ENCODE measurements at places on chromosomes 3 and 15.

DNA sequence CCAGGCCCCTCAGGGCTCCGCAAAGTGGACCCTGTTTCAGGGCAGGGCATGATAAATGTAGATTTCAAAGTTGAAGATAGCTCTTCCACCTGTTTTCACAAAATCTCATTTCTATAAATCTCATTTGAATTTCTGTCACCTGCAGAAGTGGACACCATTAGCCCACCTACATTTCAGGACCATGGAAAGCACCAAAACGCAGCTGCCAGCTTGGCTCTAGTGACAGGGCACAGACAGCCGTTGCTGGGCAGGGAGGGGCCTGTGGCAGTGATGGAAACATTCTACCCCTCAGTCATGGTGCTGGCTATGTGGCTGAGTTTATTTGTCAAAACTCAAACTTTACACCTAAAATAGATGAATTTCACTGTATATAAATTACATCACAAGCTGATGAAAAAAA lies 40.4 kb downstream of the PRR23E start:
- no peak for DNase-seq

DNA sequence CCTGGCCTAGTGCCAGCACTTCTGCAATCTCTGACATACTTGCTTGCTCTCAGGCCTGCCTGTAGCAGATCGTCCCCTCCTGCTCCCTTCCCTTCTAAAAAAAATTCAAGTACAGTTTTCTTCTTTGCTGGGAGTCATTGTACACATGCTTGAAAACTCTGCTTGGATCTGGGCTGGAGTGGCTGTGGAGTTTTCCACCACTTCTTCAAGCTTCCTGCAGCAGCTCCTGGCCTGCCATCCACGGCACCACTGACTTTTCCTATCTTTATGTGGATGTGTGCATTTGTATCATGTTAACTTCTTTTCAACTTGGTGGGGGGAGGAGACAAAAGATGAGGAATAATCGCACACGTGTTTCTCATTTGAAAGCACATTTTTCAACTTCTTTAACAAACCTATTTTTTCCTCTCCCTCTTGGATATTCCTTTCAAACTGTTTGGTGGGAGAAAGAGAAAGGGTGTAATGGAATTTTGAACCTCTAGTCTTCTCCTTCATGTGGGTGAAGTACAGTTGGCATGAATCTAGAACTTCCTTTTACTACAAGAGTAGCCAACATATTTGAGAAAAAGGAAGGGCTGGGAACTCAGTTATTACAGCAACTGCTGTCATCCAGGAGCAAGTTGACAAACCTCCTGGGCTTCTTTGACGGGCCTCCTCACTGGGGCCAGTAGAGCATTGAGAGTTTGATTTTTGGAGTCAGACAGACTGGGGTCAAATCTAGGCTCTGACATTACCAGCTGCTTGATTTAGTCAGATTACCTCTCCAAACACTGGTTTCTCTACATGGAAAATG lies 61.2 kb upstream of the LRTM1 start:
- DNase-seq: no peak

- DNase-seq: no peak
Measured at GRCh38 chr15:96422125-96422524, 91.6 kb downstream of the NR2F2 start.

DNA sequence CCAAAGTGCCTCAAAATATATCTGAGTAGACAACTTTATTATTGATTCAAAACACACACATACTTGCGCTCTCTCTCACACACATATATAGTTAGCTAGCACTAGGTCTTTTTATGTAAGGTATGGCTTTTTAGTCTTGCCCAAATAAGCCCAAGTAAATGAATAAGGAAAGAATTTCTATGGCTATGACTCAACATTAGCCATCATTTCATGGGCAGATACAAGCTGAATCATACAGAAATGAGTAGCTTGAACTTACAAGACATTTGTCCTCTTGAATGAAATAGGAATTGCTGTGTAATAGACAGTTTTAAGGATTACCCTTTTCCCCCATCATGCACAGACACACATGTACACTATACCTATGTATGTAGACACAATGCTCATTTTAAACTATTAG lies 4.9 kb downstream of the CADPS start:
- no peak for DNase-seq

DNA sequence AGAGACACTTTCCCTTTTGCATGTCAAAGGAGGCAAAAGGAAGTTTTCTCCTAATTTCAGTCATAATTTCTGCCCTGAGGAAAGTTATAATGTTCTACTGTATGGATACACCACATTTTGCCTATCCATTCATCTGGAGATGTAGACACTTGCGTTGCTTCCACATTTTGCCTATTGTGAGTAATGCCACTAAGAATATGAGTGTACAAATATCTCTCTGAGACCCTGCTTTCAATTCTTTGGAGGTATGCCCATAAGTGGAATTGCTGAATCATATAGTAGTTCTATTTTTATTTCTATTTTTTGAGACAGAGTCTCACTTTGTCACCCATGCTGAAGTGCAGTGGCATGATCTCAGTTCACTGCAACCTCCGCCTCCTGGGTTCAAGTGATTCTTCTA lies 3.6 kb upstream of the CD276 start:
- no peak for DNase-seq

DNA sequence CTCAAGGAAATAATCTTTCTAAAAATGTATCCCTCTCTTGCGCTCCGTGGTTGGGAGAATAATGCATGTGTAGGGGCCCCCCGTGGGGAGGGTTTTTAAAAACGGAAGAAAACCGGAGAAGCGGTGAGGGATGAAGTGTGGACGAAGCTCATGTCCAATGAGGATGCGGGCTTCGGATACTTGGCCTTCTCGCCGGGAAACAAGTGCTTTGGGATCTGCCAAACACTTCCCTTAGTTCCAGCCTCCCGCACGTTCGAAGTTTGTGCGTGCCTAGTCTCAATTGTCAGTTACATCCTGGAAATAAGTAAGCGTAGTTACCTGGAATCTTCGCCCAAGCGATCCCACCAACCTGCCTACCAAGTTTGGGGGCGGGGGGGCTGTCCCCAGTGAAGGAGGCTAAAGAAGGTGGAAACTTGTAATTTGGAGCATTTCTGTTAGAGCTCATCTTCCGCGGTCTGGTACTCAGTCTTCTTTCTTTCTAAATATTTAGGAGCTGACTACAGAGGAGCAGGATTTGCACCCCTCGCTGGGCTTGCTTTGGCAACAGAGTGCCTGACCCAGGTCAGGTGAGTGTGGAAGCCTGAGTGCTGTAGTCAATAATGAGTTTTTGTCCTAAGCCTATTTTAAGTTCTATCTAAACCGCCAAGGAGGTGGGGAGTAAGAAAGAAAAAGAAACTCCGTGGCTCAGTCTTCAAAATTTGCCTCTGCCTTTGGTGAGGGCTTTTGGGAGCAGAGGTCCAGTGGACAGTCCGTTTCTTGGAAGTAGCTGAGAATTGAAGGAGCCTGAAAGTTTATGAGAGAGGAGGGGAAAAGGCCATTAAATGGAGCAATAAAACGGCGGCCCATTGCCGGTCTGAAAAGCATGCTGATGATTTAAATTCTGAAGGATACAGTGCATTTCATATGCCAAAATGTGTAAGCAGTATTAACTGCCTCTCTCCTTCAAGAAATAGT lies 1.1 kb downstream of the ITPR1 start:
- DNase-seq: no peak

DNA sequence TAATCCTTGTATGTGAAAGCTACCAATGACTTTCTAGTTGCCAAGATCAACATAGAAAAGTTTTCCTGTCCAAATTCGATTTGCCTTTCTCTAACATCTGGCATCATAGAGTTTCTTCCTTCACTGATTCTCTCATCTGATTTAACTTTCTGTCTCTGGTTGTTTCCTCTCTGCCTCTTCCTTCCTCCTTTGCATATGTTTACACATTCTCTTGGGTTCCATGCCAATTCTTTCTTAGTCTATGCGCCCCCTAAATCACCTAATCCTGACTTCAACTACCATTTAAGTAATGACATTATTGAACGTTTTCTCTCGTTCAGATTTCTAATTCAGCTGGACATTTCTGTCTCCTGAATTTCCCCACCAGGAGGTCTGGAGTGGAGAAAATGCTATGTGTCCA lies 561.9 kb upstream of the TGFBR2 start:
- DNase-seq: no peak

DNA sequence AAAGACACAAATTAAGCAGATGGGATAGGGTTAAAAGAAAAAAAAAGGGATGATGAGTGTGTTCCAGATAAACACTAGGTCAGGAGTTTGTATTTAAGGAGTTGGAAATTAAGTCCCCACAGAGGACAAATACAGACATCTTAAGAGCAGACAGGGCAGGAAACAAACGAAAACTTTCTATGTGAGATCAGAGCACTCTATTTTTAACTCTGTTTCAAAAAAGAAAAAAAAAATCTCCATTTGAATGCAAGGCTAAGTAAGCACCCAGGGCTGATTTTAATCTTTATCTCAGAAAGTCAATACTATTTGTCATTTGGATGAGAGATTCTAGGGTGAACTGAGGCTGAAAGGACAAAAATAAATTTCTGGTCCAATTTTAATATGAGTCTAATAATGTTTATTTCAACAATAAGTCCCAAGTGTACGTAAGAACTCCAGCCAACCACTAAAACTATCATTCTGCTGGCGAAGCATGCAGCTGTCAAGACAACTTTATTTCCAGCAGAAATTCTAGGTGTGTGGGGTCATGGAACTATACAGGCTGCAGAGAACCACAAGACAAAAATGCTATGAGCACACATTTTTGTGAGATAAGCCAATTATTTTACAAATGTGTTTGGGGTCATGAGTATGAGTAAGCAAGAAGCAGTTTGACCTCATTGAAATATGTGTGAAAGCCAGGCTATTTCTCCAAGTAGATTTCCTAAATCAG lies 186.1 kb downstream of the FMN1 start:
- DNase-seq: no peak

DNA sequence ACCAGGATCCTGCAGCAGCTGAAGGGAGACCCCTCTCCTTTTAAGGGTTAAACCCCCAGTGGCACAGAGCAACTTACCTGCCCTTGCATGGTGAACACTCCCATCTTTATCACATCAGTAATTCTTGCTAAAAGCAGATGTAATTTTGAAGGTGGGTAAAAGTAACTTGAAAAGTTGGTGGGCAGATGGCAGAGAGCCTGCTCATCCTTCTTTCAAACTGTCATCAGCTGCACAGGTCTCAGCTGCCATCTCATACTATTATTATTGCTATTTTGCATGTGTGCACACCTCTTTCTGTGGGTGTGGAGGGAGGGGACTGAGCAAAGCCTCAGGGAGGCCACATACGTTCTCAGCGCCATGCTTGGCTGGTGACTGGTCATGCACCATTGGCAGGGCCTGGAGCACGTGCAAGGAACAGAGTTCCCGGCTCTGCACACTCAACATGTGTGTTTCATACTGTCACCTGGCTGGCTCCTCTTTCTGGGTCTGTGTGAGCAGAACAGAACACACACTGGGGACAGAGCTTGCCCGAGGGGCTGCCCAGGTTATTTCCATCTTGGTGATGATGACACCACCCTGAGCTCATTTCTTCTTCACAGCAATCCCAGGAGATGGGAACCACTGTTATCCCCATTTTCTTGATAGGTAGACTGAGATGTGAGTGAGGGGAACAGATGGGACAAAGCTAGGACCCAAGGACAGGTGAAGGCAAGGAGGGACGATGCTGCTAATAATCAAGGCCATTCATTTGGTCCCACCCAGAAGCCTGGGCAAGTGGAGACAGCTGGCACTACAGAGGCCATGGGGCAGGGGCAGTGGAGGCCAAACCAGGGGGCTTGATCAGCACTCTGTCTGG lies 95.8 kb upstream of the KLF13 start:
- no peak for DNase-seq

DNA sequence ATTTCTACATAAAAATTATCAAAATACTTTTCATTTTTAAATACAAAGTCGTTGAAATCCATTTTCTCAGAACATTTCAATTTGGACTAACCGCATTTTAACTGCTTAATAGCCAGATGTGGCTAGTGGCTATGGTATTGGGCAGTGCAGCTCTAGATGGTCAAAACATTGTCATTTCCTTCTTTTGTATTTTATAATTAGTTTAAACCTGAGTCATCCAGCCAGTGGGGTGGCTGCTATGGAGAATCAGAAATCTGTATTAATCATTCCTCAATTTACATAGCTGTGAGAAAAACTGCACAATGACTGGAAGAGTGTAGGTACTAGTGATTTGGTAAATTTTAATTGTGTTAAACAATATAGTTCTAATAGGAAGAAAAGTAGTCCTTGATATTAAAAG lies 245.3 kb downstream of the PDZRN3 start:
- no peak for DNase-seq

- no peak for DNase-seq
Measured at GRCh38 chr3:142021127-142021526, 128.2 kb downstream of the TFDP2 start.

GRCh38 chr3:11698326-11699082 lies 54.8 kb upstream of the VGLL4 start:
- DNase-seq: no peak

GRCh38 chr15:84892786-84893307 lies 8.4 kb downstream of the SLC28A1 start:
- no peak for DNase-seq

- DNase-seq: no peak
Measured at GRCh38 chr3:49339581-49339940, 292 bp downstream of the USP4 start.

DNA sequence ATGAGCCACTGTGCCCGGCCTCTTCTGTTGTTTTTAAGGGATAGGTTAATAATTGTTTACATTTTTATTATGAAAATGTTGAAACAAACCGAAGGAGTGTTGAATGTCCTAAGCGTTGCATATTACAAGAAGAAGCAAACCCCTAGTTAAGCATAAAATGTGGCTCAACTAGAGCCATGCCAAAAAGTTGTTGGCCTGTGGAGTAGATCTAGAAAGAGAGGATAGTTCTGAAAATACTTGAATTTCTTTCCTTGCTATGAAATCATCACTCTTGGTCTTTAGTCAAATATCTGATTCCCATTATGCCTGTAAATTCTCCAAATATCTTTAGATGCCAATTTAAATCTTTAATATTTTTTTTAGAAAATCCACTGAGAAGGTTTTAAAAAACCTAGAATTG lies 12.8 kb downstream of the RBP2 start:
- no peak for DNase-seq

- DNase-seq: peak; percentile 18
Measured at GRCh38 chr3:170414202-170414663, 4.4 kb upstream of the CLDN11 start.

GRCh38 chr3:105923140-105923539 lies 54.3 kb upstream of the CBLB start:
- no peak for DNase-seq

DNA sequence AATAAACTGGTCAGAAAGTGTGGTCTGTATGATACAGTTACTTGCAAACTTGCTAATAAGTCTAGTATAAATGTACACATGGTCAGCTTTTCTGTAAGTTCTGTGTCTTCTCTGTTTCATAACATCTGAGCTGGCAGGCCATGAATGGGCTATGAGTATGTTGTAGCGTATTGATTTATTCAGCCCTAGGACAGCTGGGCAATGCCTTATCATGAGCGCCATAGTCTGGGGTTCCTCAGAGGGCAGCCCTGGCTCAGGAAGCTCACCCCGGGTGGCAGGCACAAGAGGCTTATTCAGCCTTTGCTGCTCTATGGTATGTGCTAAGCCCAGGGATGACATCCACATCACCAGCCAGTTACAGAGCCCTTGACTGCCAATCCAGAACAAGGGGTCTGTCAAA lies 50.7 kb upstream of the CCR2 start:
- no peak for DNase-seq

GRCh38 chr3:102224171-102224570 lies 210.6 kb upstream of the ZPLD1 start:
- DNase-seq: no peak

Data from stimulated activated CD4-positive, alpha-beta T cell treated with anti-CD3 and anti-CD28 coated beads, TNF-alpha, amount 100 ng/mL, for 48 hours (primary cell).